Stimulated activated CD8-positive, alpha-beta memory T cell treated with anti-CD3 and anti-CD28 coated beads, Interleukin-7, amount 100 ng/mL, for 4 hours (primary cell): ENCODE measurements at places on chromosomes 6 and 20.

DNA sequence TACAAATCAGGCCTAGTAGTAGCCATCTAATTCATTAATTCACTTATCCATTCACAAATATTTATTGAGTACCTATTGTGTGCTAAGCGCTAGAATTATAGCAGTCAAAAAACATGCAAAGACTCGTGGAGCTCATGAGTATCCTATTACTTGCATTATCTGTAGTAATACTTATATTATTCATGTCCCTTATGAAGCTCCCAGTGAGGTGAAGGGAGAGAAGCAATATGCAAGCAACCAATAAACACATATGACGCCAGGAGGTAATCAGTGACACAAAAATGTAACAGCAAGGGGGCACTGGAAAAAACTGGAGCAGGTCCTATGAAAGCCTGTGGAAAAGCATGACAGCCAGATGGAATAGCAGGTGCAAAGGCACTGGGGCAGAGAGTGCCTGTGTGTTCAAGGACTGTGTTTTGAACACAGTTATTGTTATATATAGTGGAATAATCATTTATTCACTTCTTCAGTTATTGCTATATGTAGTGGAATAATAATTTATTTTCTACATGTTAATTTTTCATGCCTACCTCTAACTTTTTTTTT is 109.5 kb downstream of the KIF13A start:
- no peak for DNase-seq

GRCh38 chr6:132865364-132865763 is 51.0 kb downstream of the RPS12 start:
- no peak for DNase-seq

DNA sequence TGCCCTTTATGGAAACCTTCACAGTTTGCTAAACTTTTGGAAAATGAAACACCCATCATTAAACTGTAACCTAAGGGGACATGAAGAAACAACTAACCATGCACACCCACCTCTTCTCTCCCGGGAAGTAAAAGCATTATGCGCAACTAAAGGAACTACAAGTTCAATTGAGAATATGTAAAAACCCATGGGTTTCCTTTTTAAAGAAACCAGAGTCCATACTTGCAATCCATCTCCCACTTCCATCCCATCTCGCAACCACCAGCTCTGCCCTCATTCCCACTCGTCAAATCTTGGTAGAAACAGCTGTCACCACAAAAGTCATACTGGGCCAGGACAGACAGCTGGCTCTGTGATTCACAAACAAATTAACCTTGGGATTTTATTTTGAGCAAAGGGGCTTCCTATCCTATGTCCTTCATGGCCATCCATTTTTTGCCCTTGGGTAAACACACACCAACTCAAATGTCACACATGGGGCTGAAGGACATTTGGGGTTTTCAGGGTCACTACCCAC is 81.5 kb downstream of the HAO1 start:
- DNase-seq: no peak

- DNase-seq: no peak
Measured at GRCh38 chr6:165676435-165677068, 13.5 kb upstream of the PDE10A start.

DNA sequence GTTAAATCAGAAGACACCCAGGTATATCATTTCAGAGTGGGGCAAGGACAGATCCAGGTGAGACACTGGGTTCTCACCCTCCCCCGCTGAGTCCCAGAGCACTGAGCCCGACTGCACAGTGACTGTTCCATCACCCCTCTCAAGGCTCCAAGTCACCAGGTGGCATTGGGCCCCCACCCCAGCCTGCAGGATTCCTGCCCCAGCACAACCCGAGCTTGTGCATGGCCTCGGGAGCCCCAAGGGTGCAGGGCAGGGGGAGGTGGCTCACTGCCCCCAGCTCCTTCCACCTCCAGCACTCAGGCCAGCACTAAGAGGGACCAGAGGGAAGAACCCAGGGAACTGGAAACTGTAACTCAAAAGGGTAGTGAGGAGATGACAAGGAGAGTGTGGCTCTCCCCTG is 39.3 kb upstream of the CST5 start:
- DNase-seq: no peak

GRCh38 chr6:21393441-21394165 is 199.9 kb upstream of the SOX4 start:
- DNase-seq: no peak

DNA sequence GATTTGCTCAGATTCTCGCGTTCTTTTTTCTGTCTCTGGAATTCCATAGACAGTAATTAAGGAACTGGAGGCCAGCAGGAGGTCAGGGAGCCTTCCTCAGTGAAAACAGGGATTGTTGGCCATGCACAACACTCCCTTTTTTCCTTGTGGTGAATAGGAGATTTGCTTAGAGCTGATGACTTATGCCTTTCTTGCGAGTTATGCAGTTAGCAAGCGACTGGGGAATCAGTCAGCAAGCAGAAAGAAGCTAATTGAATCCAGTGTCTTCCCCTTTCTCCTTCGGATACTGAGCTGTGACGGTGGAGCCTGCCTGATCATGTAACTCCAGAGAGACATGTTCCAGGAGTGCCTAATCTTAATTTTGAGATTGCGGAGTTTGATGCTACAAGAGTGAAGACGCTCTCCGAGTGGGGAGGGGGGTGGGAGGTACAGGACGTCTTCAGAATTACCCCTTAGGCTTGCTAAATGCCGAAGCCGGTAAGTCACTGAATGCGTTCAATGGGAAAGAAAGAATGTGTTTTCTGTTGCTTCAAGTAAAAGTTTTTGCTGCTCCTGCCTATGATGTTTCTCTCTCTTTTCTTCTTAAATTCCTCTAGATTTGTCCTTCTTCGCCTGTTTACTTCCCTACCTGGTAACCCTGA is 165.9 kb downstream of the SASH1 start:
- DNase-seq: no peak

DNA sequence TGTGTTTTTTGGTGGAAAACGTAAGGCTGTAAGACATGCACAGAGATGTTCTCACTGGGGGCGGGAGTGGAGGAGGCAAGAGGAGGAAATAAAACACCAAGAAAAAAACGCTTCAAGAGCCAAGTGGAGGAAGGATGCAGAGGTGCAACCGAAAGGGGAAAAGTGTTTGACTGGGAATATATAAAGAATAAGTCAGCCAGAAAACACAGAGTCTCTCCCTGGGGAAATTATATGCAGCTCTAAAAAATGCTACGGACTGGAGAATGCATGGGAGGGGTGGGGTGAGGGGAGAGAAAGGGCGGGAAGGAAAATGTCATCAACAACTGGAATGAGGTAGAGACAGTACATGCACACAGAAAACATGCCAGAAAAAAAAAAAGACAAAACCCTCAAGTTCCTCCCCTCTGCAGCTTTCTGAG is 133.5 kb downstream of the SCML4 start:
- no peak for DNase-seq

DNA sequence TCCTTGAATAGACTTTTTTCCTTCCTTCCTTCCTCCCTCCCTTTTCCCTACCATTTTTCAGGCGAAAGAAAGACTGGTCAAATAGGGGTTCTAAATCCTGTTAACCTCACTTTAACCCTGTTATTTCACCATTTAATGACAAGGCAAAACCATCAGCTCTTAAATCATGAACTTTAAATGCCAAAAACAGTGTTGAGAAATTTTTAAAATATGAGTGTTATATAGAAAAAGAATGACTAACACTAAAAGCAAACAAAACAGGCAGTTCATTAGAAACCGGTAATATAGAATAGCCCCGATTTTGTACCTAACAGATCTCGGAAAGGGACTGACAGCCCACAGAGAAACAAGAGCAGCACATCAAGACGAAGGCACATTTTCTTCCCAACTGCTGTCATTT is 57.4 kb upstream of the CEP85L start:
- DNase-seq: no peak

DNA sequence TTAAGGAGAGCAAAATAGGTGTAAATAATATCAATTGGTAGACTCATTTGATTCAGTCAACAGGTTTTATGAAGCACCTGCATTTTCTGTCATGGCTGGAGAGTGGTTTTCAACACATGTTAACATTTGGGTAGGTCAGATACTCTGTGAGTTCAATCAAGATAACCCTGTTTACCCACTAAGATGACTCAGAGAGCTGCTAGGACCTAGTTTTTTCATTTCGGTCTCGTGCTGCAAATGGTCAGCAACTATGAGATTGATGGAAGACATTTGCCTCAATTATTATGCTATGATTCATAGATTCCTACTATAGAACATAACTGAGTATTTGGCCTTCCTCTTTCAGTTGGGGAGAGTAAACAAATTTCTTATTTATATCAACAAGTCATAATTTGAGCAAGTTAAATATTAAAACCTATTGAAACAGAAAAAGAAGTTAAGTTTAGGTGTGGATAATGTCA is 391.4 kb upstream of the CITED2 start:
- no peak for DNase-seq

- peak; percentile 26 for DNase-seq
Measured at GRCh38 chr6:36593569-36594028, 563 bp upstream of the SRSF3 start.

- no peak for DNase-seq
Measured at GRCh38 chr6:321158-321438, 28.8 kb downstream of the DUSP22 start.

DNA sequence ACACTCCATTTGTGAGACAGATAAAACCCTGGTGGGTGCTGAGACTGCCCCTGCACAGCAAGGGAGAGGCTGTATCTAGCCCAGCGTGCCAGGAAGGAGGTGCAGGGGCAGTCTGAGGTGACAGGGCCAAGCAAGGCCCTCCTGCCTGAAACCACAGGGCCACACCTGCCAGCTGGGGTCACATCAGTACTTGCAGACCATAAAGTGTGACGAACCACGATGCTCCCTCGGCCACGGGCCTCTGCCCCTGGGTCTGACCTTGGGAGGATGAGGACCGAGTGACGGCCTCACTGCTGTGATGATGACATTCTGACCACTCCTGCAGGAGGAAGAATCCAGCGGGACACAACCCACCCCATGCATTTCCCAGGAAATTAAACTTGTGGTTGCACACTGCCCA is 75.1 kb downstream of the NINL start:
- no peak for DNase-seq

DNA sequence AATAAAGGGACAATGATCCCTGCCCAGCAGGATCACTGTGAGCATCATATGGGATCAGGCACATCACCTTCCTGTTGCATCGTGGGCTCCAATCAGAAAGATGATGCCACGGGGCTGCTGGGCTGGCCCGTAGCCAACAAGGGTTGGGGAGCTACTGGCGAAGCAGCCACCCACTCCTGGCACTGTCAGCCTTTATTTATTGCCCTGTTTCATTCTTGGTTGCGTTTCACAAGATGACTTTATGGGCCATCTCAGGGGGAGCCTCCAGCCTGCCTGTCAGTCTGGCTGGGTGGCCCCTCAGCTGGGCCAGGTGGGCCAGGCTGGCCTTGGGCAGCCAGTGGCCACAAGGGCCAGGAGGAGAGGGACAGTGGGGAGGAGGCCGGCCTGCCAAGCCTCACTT is 17.3 kb downstream of the VSTM2L start:
- DNase-seq: no peak

- no peak for DNase-seq
Measured at GRCh38 chr6:164502833-164503232, 806.6 kb downstream of the C6orf118 start.

DNA sequence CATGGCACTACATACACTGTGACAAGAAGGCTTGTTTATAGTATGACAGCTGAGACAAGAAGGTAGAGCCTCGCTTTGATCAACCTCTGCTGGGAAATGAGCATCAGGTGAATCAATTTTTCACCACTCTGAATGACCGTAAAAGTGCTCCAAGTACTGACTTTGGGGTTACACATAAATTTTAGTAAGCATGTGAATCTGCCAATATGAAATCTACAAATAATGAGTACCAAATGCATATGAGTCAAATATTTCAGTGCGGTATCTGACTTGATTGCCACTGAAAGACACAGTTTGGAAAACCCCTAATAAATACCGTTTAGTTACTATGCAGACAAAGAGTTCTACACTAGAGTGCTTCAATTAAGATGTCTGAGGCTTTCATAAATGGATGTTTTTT is 77.8 kb downstream of the ATG5 start:
- DNase-seq: no peak

DNA sequence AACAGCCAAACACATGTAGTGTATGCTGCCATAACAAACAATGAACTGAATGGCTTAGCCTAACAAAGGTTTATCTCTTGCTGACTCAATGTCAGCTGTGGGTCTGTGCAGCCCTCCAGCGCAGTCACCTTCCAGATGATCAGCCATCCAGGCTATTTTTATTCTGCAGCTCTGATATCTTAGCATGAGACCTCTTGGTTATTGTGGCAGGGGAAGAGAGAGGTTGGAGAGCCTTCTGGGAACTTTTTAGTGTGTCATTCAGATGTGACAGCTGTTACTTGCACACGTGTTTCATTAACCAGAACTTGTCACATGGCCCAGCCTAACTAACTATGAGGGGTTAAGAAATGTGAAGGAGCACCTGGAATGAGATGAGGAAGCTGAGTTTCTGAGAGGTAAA is 202.5 kb downstream of the DHX35 start:
- DNase-seq: no peak

GRCh38 chr6:118469468-118469867 is 78.6 kb upstream of the PLN start:
- DNase-seq: no peak

DNA sequence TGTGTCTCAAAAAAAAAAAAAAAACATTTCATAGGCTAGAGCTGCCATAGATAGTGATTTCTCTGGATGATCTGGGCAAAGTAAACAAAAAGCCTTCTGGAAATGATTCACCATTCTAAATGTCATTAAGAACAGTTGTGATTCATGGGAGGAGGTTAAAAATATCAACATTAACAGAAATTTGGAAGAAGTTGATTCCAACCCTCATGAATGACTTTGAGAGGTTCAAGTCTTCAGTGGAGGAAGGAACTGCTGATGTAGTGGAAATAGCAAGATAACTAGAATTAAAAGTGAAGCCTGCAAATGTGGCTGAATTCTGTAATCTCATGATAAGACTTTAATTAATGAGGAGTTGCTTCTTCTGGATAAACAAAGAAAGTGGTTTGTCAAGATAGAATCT is 26.8 kb upstream of the MMP24 start:
- no peak for DNase-seq

DNA sequence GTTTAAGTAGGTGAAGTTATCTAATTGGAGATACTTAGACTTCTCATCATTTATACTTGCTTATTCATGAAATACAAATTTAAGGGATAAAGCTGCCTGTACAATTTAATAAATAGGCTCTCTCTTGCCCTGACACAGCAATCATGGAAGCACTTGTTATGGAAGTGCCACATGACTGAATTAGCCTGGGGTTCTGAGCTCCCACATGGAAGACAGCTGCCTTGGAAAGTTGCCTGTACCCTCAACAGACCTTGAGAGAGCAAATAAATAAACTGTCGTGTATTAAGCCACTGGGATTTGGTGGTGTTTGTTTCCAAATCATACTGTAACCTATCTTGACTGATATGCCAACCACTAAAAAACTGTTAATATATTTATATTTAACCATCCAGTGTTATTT is 87.0 kb upstream of the RSPO3 start:
- no peak for DNase-seq

- no peak for DNase-seq
Measured at GRCh38 chr20:7346562-7346961, 579.1 kb downstream of the BMP2 start.

GRCh38 chr20:32482143-32482441 is 103.0 kb downstream of the NOL4L start:
- DNase-seq: no peak
